ENCODE measurements at places on chromosomes 16 and 17. TPM values are rescaled to one million over a fixed set of nuclear protein-coding genes. Genes with fewer than 3 reads are reported as not detected.

DNA sequence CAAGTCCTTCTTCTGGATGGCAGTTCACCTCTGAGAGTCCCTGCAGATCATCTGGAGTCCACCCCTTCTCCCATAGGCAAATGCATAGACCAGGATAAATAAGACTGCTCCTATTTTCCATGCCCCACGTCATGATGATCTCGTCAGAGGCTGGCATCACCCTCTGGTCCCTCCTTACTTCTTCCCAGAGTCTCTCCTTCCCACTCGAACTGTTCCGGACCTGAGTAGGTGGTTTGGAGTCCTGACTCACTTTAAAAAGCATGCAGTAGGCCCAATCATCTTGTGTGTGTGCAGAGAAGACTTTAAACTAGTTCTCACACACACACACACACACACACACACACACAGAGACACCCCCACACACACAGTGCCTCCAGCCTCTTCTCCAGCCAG lies 72.0 kb downstream of the SOX9 start:
- no peak for DNase-seq

DNA sequence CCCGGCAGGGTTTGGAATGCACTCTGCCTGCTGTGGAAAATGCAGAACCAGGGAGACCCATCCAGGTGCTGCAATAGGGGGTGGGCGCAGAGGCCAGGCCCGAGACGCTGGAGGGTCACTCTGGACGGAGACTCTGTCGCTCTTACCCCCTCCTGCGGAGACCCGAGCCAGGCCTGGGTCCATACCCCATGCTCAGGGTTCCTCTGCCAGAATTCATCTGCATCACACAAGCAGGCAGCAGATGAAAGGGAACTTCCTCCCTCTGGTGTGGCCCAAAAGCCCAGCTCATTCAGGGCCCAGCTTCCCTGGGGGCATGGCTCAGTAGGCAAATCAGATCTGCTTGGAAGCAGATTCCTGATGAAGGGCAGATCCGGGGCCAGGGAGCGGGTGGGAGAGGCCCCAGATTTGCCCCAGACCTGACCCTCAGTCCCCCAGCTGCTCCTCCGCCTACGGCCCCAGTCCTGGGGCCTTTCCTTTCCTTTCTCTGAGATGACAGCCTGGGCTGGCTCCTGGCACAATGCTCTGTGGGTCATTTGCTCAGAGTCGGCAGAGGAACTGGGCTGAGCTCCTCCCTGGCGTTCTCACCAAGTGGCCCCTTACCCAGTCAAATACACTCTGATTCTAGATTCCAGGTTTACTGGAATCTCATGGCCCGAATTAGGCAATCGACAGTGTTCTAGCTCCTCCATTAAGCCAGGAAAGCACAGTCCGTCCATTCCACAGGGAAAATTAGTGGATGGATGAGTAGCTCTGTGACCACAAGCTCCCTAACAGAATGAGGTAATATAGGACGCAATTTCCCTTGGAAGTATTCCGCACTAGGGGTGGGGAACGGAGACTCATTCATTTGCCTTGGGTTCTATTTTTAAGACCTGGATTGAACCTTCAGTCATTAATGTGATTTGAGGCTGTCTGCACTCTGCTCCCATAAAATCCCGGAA lies 19.1 kb upstream of the RASD1 start:
- DNase-seq = no peak

DNA sequence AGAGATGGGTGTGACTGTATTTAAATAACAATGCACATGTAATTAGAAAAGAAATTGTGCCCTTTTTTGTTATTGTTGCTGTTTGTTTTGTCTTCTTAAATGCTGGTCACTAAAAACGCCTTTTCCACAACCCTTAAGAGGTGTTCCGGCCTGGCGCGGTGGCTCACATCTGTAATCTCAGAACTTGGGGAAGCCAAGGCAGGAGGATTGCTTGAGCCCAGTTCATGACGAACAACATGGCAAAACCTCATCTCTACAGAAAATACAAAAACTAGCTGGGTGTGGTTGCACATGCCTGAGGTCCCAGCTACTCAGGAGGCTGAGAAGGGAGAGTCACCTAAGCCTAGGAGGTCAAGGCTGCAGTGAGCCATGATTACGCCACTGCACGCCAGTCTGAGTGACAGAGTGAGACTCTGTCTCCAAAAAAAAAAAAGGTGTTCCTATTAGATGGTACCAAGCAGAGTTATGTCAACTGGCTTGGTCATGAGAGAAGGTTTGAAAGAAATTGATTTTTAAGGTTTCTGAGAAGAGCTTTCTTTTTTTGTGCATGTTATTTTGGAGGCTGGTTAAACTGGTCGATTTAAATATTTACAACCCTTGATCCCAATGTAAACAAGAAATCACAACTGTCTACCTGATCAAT lies 23.5 kb upstream of the RFFL start:
- no peak for DNase-seq

GRCh38 chr16:89633064-89633631 lies 19.7 kb downstream of the DPEP1 start:
- no peak for DNase-seq

DNA sequence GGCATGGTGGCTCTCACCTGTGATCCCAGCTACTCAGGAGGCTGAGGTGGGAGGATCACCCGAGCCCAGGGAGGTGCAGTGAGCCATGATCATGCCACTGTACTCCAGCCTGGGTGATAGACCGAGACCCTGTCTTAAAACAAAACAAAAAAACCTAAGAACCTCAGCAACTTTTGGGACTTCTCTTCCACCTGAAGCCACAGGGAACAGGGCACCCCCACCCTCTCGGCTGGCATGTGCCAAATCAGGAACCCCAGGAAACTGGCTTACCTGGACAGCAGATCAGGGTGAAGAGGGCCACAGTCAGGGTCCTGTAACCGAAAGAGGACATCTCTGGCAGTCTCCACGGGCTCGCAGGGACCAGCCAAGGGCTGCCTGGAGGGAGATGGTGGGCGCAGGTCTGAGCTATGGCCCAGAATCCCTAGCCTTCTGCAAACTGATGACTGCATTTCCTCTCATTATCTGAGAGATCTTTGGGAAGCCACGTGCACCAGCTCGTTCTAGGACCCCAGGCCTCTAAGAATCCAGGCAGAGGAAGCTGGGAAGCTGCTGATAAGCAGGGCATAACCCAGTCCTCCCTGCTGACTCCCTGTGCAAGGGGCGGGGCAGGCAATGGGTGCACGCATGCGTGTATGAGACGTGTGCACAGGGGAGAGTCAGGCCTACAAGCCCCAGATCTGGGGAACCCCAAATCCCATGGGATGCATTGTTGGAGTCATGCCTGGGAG lies 8.4 kb downstream of the PRR29 start:
- DNase-seq = no peak

DNA sequence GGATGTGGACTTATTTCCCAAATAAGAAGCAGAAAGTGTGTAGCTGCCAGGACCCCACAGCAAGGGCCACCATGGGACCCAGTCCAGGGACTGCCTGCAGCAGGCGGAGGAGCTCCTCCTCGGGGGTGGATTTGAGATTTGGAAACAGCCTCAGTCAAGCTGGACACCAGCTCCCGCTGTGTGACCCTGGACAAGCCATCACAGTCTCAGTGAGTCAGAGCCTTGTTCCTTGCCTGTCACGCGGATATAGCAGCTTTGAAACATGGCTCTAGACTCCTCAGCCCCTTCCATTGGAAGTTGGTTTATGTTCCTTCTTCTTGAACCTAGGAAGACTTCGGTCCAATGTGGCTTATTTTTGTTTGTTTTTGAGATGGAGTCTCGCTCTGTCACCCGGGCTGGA lies 12.5 kb upstream of the DPEP1 start:
- no peak for DNase-seq

The CD300E gene
- 0.39 TPM for total RNA-seq

Data from left colon (tissue), 2 donors.